ENCODE measurements at places on chromosomes 5 and 9.

DNA sequence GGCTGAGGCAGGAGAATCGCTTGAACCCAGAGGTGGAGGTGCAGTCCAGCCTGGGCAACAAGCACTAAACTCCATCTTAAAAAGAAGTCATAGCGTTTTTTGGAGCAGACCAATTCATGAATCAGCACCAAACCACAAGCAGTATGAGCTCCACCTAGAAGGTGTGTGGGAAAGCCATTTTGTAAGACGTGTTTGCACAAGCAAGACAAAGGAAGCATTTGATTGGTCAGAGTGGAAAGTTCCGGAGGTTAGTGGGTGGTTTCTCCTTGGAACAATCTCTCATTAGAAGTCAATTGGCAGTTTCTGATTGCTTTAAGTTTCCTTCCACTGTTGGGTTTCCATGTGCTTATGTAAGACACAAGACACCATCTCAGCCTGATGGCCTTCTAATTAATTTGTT is 5.0 kb downstream of the SRD5A1 start:
- DNase-seq, result no peak

GRCh38 chr9:38332625-38333024 is 59.9 kb upstream of the ALDH1B1 start:
- no peak for DNase-seq

DNA sequence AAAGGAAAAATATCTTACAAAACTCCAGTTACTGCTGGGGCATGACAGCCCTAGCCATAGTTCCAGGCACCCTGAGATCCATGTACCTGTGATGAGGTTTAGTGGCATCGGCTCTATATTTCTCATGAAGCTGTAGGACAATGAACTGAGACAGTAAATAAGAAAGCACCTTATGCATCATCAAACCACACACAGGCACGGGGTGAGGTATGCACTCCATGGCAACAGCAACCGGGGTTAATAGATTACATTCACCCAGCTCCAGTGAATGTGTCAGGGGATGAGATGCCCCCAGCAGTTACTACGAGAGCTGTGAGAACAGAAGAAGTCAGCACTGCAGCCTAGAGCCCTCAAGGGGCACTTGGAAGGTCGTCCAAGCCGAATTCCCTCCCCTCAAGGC is 162.0 kb upstream of the S1PR3 start:
- DNase-seq, result no peak

DNA sequence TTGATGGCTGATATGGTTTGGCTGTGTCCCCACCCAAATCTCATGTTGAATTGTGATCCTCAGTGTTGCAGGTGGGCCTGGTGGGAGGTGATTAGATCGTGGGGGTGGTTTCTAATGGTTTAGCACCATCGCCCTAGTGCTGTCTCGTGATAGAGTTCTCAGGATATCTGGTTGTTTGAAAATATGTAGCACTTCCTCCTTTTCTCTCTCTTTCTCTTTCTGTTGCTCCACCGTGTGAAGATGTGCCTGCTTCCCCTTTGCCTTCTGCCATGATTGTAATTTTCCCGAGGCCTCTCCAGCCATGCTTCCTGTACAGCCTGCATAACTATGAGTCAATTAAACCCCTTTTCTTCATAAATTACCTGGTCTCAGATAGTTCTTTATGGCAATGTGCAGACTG is 111.6 kb downstream of the SREK1 start:
- no peak for DNase-seq

DNA sequence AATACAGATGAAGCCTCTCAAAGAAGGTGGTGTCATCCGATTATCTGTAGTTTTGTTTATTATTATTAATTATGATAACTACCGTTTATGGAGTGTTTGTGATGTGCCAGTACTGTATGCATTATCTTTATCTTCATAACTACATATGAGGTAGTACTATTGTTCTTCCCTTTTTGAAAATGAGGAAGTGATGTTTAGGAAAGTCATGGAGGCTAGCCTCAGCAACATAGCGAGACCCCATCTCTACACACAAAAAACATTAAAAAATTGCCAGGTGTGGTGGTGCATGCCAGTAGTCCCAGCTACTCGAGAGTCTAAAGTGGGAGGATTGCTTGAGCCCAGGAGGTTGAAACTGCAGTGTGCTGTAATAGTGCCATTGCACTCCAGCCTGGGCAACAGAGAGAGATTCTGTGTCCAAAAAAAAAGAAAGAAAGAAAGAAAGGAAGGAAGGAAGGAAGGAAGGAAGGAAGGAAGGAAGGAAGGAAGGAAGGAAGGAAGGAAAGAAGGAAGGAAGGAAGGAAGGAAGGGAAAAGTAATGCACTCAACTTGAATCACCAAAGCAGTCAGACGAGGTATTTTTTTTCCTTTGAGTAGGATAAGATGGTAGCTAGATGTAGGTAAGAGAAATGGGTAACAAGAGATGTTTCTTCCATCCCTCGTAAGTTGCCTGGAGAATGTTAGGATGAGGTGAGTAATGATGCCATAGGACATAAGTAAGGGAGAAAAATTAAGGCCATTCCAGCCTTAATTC is 47.8 kb downstream of the PAM start:
- no peak for DNase-seq
